ENCODE measurements at places on chromosomes 11 and 22. TPM values are rescaled to one million over a fixed set of nuclear protein-coding genes. Genes with fewer than 3 reads are reported as not detected.
A peak's percentile ranks its signal among the peaks of the same experiment; 100 is the strongest.

- peak; percentile 76 for DNase-seq
Observed at GRCh38 chr11:2473361-2474058, 28.7 kb downstream of the KCNQ1 start.

- DNase-seq: no peak
Observed at GRCh38 chr11:128532572-128533091, 54.7 kb downstream of the ETS1 start.

DNA sequence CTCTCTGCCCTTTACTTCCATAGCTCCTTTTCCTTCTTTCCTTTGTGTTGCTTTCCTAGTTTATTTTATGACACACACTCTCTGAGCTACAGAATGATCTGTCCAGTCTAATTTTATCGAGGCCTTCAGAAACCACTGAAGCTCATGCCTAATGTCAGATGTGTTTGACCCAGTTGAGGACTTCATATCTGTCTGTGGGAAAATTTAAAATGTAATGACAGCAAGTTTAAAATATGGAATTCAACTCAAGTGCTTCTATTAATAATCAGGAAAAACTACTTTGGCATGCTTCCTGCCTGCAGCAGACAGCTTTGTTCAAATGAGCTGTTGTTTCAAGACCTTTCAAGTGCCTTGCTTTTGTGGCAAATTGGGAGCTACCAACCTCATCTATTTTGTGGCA is 261.8 kb upstream of the MTNR1B start:
- no peak for DNase-seq

Gene GVQW3
- 1.2 TPM for total RNA-seq

All from posterior vena cava (tissue), 2 donors.